CD4-positive, alpha-beta T cell (primary cell): ENCODE measurements at places on chromosomes 13 and 19.

- DNase-seq = no peak
Measured at GRCh38 chr13:107005577-107005976, 437.6 kb upstream of the ARGLU1 start.

DNA sequence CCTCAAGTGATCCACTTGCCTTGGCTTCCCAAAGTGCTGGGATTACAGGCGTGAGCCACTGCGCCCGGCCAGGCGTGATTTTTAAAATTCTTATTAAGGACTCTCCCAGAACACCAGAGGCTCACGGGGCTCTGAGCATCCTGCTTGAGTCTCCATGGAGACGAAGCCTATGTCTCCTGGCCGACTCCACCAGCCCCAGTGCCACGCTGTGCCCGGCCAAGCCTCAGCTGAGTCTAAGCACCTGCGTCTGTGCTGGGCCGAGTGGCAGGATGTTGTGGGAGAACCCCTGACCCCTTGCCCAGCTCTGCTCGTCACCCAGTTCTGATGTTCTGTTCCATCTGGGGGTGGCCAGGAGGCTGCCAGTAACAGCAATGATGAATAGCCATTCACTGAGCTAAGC lies 3.9 kb upstream of the CELF5 start:
- no peak for DNase-seq

DNA sequence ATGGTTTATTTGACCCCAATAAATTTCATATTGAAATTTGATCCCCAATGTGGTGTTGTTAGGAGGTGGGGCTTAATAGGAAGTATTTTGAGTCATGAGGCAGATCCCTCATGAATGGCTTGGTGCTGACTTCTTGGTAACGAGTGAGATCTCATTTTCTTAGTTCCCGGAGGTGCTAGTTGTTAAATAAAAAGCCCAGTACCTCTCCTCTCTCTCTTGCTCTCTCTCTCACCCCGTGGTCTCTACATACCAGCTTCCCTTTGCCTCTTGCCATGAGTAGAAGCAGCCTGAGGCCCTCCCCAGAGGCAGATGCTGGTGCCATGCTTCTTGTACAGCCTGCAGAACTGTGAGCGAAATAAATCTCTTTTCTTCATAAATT lies 39.4 kb upstream of the KATNAL1 start:
- no peak for DNase-seq

- DNase-seq = no peak
Measured at GRCh38 chr13:107373551-107373950, 805.6 kb upstream of the ARGLU1 start.

DNA sequence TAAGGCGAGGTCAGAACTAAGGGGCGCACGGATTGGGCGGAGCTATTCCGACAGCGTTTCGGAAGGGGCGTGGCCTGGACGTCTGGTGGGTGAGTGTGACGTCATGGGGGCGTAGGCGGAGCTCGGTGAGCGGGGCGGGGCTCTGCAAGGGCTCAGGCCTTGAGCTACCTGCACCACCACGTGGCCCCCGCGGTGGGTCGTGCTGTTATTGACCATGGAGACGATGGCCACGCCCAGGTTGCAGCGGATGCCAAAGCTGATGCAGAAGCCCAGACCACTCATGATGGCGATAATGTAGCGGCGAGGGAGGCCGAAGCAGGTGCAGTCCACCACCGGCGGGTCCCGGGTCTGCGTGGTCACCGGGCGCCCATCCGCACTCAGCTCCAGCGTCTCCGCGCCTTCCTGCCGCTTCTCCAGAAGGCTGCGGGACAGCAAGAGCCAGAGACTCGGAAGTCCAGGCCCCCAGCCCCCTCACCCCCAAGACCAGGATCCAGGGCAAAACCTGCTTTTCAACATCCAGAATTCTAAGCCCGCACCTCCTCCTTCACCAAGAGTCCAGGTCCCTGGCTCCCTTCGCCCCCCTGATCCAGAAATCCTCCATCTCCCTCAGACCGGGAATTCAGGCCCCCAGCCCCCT lies 4.8 kb downstream of the SLC17A7 start:
- DNase-seq = no peak

DNA sequence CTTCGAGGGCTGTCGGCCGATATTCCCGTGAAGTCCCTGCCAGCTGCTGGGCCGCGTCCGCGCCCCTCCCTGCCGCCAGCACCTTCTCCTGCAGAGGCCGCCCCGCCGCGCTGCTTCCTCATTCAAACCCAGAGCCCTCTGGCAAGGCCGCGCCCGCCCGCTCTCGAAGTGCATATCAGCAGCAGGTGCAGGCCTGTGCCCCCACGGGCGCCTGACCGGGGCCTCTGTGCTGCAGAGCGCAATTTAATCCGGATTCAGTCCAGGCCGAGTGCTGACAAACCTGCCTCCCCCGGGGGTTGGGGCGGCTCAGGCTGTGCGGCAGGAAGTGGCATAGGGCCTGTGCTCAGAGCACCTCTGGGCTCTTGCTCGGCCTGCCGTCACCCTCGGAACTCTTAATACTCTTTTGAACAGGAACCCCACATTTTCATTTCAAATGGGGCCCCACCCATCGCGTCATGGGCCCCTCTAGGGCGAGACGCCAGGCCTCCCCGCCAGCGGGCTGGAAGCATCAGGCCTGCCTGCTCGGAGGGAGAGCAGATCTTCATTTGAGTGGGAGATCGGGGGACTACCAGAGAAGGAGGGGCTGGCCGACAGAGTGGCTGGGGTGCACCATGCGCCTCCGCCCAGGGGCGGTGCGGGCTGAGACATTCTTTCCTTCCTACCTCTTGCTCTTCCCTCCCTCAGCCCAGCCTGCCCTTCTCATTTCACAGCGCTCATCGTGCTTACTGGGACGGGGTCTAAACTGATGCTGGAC lies 125.7 kb downstream of the TNFRSF19 start:
- peak; percentile 56 for DNase-seq

DNA sequence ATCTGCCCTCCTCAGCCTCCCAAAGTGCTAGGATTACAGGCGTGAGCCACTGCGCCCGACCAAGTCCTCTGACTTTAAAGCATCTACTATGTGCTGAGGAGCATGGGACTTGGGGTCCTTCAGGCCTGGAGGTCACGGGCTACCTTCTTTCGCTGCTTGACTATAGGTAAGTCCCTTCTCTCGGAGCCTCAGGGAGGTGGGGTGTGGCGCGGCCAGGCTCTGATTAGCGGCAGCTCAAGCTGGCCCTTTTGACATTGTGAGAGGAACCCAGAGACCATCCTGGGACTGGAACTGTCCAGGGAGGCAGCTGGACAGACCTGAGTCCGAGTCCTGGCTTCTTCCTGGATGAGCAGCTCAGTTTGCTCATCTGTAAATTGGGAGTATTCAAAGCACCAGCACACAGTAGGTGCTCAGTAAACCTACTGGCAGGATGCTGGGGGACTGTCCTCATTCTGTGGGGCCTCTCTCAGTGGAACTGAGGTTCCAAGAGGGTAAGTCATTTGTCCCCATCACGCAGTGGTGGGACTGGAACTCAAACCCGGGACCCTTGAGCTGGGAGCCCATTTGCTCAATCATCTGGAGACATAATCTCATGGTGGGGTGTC lies 780 bp downstream of the FCER2 start:
- DNase-seq = no peak

DNA sequence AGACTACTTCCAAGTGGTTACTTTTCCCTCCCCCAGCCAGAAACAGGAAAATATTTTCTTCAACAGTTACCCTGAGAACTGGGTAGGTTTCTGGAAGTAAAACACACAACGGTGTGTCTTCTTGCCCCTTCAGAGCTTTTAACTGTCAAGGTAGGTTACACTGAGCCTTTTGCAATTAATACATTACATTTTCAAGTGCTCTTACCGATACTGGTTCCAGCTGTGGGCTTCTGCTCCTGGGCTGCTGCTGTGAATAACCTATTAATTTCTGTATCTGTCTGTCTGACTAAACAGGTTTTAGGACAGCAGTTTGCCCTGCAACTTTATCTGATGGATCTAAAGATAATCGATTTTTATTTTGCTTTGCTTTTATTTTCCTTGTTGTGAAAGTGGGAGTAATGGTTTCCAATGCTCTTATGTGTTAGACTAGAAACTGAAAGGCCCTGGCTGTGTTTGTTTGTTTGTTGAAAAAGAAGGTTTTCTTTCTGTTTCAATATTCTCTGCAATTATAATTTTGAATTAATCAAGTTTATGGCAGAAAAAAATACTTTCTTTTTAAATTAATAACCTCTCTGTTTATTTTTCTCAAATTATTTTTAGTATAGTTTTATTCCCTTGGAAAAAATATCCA lies 196.7 kb upstream of the SLITRK6 start:
- DNase-seq = no peak

DNA sequence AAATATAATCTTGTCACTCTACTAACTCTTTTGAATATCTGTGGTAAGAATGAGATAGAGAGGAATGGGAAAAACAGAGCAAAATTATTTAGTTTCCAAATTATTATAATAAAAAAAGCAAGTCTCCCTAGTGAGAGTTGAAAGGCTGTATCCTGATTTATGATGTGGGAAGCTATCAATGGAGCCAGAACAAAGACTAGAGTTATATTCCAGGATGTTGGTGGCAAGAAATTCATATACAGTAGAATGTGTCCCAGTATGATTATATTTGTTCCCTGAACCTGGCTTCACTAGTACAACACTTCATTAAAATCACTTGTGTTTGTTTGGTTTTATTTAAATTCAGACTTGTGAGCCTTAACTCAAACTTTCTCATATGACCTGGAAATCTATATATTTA lies 630.3 kb downstream of the GPC5 start:
- DNase-seq = no peak

DNA sequence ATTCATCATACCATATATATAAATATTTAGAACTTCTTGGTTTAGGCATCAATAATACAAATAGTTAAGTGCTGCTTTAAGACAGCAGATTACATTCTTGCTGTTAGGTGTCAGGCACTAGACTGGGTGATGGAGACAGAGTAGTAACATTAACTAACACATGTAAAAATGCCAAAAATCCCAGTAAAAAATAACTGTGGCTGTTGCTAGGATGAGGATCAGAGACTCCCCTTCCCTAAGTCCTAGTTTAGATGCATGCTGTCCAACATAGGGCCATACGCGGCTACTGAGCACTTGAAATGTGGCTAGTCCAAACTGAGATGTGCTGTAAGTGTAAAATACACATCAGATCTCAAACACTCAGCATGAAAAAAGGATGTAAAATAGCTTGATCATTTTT lies 94.7 kb downstream of the CDADC1 start:
- no peak for DNase-seq

DNA sequence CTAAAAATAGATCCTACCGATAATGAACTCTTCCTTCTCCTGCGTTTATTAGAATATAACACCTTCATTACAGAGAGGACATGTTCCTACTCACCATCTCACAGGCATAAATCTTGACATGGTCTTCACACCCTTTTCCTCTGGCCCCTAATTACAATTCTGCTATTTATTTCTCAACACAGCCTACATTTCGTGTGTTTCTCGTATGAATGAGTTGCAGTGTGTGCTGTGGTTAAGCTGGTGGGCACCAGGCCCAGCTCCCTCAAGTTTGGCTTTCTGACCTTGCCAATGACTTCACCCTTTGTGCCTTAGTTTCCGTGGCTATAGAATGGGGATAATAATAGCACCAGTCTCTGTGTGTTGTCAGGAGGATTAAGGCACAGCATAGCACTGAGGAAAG lies 12.3 kb upstream of the KATNAL1 start:
- DNase-seq = no peak

DNA sequence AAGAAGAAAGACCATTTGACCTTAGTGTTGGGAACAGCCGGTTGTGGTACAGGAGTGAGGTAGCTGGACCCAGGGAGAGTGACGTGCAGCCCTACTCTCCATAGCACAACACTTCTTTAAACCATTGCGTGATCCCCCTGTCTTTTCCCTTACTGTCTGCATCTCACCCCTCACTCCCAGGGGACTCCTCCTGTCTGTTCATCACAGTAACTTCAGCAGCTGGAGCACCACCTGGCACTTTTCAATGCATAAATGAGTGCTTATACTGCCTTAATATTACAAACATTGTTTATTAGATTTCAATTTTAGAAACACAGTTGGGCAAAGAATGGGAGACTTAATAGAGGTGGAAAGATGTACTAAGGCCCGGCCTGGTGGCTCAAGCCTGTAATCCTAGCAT lies 285.5 kb downstream of the UQCRFS1 start:
- no peak for DNase-seq

GRCh38 chr19:15623711-15624318 lies 8.8 kb downstream of the CYP4F8 start:
- no peak for DNase-seq

- DNase-seq = no peak
Measured at GRCh38 chr13:111536075-111536642, 215.7 kb downstream of the TEX29 start.

GRCh38 chr13:100014621-100015020 lies 33.0 kb downstream of the ZIC2 start:
- DNase-seq = no peak

DNA sequence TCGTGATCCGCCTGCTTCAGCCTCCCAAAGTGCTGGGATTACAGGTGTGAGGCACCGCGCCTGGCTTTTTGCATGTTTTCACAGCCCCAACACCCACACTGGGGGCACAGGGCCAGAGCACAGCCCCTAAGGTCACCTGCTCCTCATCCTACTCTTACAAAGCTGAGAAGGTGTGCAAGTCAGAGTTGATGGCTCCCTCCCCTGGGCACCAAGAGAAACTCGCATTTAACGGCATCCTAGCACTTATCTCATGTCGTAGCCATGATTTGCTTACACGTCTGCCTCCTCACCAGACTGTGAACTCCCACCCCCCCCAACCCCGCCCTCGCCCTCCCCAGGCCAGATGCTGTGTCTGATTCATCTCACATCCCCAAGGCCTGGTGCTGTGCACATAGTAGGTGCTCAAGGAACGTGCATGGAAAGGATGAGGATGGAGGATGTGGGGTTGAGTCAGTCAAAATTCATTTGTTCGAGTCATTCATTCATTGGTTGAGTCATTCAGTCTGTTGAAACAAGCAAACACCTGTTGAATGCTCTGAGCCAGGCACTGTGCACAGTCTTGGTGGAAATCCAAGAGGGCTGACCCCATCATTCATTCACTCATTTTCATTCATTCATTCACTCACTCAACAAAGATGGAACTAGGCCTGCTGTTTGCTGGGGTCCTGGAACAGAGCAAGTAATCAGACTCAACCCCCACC lies 11.3 kb downstream of the SHANK1 start:
- DNase-seq = no peak

DNA sequence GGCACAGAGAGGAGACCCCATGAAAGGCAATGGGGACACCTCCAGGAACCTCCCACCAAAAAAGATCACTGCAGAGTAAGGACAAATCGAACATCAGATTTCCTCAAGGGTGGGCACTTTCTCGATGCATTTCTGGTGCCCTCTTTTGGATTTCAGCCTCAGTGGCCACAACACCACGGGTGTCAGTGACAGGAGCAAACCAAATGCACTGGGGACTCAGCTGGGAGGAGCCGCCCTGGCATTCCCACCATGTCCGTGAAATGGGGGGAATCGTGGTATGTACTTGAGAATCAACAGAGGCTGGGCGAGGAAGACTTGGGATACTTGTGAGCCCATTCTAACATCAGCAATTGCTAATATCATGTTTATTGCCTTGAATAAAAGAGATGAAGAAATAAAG lies 16.3 kb downstream of the FAM187B start:
- DNase-seq = no peak

GRCh38 chr13:101308247-101309013 lies 107.9 kb downstream of the NALCN start:
- no peak for DNase-seq
